ENCODE measurements at places on chromosomes 2 and 18.

- DNase-seq = no peak
Measured at GRCh38 chr2:20962939-20963557, 80.8 kb downstream of the APOB start.

- no peak for DNase-seq
Measured at GRCh38 chr2:129004485-129004884, 685.8 kb upstream of the HS6ST1 start.

DNA sequence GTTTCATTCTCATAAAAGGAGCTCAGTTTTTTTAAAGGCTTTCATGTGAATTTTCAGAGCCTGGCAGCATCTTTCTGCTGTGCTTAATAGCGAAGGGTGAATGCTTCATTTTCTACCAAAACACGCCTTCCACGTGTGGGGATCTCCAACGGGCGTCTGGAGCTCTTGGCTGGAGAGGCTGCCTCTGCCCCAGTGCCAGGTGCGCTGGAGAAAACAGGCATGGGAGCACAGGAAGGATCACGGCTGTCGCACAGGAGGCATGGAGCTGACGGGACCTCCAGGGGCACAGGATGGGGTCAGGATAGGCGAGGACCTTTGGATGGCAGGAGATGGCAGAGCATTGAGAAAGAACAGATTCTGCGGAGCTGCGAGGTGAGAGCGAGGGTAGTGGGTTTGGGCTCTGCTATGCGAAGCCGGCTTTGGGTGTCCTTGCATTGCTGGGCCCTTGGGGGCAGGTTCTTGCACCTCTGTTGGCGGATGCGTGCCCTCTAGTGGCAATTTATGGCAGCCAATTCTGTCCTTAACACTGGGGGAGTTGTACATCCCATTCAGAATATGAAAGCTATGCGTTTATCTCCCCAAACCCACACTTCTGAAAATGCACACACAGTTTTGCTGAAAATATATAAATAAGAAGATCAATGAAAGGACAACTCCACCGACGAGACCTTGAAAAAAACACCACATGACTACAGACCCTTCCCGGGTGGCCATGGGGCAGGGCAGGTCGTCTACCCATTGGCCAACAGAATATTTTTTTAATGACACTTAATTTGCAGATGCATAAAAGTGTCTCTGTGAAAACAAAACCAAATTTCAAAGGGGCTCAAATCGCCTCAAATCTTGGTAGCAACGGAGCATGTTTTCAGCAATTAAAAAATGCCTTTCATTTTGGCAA is 90.4 kb upstream of the SLC35G4 start:
- no peak for DNase-seq

- DNase-seq = no peak
Measured at GRCh38 chr2:72864500-72864899, 22.7 kb upstream of the SPR start.

- DNase-seq = no peak
Measured at GRCh38 chr2:64422466-64422865, 31.5 kb upstream of the LGALSL start.

DNA sequence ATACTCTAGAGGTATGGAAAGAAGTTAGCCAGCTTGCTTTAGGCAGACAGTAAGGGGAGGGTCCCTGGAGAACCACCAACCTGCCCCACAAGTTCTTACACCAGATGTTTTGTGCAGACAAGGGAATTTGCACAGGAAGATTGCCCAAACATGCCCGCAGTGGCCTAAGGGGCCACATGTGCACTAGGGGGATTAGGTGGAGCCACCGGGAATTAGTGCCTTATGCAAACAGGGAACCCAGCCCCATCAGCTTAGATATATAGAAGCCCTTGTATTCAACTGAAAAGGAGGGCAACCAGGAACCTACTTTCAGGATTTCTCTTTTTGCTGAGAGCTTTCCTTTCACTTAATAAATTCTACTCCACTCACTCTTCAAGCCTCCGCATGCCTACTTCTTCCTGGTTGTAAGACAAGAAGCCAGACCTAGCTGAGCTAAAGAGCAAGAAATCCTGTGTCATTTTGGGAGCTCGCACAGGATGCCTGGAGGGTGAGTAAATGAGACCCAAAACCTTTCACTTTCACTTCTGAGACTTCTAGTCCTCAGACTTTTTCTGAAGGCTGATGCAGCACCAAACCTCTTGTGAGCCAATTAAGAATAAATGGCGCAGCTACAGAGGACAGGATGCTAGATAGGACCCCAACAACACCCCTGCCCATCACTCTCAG is 146.3 kb downstream of the GCA start:
- no peak for DNase-seq

DNA sequence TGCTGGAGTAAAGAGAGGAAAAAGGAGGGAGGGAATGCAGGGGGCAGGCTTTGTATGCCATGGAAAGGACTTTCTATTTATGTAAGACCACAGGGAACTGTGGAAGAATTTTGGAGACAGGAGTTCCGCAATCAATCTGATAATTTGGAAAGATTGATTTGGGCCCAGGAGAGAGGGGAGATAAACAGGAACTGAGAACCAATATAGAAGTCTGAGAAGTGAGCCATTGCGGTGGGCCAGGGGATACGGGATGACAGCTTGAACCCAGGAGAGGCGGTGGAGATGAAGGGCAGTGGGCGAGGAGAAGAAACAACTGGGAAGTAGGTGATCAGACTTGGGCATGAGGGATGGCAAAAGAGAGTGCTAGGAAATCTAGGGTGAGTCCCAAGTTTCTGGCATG is 23.7 kb downstream of the RASGRP3 start:
- DNase-seq = no peak
